ENCODE measurements at places on chromosomes 1 and 21.

DNA sequence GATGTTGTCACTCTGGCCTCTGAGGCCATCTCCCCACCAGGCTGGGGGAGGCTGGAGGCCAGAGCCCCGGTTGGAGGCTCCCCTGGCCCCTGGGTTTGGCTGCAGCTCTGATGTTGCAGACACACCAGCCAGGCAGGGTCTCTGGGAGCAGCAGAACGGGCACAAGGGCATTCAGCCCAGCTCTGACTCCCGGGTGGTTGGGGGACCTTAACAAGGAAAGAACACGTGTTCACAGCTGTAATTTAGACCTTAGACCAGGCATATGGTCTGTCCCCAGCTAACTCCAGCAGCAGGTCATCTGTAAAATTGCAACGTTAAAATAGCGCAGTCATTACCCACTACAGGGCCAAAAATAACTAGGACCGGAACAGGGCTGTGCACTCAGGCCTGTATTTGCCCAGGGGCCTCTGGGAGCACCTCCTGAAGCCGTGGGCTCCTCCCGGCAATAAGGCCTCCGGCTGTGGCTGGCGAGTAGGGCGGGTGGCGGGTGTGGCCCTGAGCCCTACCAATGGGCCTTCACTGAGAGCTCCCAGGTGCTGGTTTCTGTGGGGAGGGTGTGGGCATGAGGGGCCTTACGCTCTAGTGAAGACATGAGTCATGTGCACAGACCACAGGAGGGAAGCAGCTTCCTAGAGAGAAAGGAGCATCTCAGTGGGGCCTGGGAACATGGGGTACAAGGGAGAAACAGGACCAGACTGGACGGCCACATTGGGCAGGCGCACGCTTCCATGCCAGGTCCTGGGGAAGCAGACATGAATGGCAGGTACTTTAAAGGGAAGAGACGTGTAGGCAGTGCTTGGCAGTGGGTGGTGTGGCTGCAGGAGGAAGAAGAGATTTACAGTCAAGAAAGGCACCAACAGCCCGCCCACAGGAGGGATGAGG lies 6.1 kb downstream of the LDLRAP1 start:
- DNase-seq, result no peak

GRCh38 chr1:11188858-11189451 lies at the start of gene ANGPTL7:
ANGPTL7 (plus strand) TSS chr1:11189355; CDS start chr1:11189580, 225 bp downstream.
- DNase-seq, result no peak

DNA sequence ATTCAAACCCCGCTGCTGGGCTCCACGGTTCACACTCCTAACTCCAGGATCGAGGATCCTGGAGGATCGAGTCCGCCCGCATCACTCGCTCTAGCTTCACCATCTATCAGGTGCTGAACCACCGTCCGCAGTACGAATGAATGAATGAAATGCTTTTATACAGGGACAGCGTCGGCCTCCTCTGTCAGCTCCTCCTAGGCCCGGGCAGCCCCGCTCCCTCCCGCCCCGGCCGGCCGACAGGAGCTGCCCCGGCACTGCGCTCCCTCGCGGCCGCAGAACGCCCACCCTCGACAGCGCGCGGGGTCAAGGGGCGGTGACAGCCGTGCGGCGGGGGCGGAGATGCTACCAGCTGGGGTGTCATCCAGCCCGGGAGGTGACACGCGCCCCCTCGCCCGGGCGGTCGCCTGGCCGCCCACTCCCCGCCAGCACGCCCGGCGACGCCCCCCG lies 520 bp downstream of the ZBTB17 start:
- DNase-seq, result no peak

DNA sequence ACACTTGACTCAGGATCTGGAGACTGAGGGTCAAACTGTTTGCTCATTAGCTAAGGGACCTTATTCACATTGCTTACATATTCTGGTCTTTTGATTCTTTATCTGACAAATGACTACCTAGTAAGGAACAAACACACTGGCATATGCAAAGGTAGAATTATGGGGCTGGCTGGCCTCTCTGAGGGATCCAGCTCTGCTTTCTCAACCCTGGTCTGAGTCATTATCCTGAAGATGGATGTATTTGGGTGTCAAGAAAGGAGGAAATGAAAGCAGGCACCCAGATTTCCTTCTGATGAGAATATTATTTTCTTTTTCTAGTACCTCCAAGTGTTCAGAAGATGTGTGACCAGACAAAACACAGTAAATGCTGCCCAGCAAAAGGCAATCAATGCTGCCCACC lies 6.0 kb downstream of the SMCP start:
- DNase-seq, result no peak

DNA sequence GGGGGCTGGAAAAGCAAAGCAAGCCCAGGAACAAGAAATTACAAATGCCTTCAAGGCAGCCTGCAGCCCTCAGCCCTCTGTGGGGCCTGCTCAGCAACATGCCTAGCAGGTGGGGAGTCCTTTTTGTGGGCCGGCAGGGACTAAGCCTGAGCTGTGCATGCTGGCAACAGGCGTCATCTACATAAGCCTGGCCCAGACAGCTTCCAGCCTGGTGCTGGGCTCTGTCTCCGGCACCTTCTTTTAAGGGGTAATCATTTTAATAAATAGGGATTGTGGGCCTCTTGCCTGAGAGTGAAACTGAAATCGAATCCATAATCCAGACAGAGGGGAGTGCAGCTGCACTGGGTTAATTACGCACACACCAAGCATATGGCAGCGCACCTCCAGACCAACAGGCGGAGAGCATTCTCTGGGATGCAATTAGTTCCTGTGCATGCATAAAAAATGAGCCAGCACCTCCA lies 96.6 kb downstream of the DDX20 start:
- no peak for DNase-seq

DNA sequence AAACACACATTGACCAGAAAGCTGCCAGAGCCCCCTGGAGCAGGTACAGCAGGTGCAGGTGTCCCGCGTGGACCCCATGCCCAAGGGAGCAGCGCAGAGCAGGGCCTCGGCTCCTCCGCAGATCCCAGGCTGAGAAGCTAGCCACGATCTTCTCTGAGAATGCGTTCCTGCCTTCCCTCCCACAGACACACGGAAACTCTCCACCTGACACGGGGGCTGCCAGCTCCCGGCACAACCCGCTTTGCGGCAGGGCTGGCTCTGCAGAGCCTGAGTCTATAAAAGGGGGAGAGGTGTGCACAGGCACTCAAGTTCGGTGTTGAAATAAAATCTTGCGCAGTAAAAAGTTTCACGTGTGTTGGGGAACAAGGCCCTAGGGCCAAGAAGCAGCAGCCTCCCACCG lies 9.6 kb downstream of the MEGF6 start:
- no peak for DNase-seq

GRCh38 chr1:189500778-189501177 lies 976.9 kb downstream of the BRINP3 start:
- DNase-seq, result no peak

DNA sequence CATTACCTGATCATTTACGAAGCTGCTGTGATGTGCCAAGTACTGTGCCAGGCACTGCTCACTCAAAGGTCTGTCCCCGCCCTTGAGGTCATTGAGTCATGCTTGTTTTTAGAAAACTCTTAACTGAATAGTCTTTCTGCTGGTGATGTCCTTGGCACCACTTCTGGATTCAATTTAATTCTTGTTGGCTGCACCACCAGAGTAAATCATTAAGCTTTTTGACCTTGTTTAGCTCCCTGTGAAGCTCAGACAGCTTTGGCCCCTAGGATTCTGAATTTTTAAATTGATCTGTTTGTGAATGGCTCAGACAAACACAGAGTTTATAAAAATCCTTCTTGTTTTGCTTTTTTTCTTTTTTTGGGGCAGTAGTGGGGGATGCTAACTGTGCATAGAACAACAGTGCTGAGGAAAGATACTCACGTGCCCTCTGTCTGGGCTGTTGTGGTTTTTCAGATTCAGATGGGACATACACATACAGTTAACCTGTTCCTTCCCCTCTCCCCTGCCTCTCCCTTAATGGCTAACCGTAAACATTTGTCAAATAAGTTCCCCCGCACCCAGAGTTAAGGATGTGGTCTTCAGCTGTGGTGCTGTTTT lies 67.6 kb downstream of the MTR start:
- no peak for DNase-seq

- DNase-seq, result no peak
Measured at GRCh38 chr1:112169517-112169916, 180.0 kb upstream of the KCND3 start.

GRCh38 chr1:27832762-27833161 lies 2.2 kb downstream of the PPP1R8 start:
- DNase-seq, result no peak

DNA sequence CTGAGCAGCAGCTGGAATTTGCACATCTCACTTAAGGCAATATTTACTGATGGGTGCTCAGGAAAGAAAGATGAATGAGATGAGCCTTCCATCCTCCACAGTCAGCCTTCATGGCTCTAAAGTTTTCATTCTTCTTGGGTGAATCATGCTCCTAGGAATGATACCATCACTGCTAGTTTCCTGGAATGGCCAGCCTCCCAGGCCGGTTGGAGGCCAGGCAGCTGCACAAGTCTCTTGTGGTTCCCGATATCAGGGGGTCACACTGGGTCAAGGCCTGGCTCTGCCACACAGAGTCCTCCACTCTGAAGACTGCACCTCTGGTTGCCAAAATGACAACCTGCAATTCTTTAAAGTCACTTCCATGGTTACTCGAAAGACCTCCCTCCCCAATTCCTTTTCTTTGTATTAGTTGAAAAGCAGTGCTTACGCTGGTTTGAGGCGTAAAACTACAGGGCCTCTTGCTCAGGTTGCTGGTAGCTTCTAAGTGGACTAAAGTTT lies 46.2 kb upstream of the PALMD start:
- peak; percentile 6 for DNase-seq

DNA sequence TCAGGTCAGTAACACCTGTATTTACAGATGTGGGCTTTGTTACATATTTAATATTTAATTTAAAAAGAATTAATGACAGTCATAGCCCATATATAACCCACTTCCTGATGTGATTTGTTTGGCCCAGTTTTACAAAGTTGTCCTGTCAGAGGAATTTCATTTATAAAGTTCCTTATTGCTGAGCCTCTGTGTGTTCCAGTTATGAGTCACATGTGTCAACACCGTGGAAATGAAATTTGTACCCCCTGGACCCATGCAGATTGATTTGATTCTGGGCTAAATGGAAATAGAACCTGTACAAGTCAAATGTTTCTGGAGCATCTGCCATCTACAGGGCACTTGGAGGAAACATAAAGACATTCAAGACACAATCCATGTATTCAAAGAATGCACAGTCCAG lies 149.2 kb downstream of the CACNA1E start:
- no peak for DNase-seq

DNA sequence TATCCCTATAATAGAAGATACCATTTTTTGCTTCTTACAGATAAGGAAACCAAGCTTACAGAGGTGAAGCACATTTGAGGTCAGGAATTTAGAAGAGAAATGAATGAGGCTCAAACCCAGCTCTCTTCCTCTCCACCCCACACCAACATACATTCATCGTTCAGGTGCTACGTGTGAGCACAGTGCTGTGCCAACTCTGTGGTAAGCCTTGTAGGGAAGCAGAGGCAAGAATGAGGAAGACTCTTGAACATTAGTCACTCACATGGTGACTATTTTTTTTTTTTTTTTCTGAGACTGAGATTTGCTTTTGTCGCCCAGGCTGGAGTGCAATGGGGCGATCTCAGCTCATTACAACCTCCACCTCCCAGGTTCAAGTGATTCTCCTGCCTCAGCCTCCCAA lies 314.0 kb downstream of the NTNG1 start:
- DNase-seq, result no peak

- DNase-seq, result no peak
Measured at GRCh38 chr1:11749203-11749689, 12.7 kb upstream of the C1orf167 start.

- DNase-seq, result no peak
Measured at GRCh38 chr1:8818325-8818775, 910 bp upstream of the RERE start.

- DNase-seq, result no peak
Measured at GRCh38 chr1:19220991-19221390, 10.9 kb upstream of the UBR4 start.

DNA sequence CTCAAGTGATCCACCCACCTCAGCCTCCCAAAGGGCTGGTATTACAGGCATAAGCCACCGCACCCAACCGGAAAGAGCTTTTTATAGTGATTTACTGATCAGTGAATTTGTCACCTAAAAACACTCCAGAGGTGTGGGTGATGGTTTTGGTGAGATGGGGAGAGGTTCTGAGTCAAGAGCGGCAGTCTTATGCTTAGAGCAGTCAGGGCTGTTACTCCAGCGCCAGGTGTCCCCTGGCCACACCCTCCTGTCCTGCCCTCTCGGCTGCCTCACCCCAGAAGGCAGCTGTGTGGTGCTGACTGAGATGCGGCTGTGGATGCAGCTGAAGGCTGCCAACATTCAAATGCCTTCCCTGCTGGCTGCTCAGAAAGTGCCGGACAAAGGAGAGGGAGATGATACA lies 94.5 kb upstream of the LPGAT1 start:
- no peak for DNase-seq

DNA sequence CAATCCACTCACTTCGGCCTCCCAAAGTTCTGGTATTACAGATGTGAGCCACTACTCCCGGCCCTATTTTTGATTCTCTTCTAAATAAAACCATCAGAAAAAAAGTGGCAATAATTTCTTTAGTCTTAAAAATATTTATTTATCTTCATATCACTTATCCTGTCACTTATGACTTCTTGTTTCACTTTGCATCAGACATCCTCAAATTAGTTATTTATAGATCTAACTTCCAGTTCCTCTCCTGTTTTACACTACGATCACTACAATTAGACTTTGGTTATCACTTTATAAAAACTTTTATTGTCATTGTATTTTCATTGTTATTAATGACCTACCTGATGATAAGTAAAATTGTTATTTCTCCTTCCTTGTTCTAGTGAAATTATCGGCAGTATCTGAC lies 783.4 kb upstream of the BRINP3 start:
- no peak for DNase-seq

DNA sequence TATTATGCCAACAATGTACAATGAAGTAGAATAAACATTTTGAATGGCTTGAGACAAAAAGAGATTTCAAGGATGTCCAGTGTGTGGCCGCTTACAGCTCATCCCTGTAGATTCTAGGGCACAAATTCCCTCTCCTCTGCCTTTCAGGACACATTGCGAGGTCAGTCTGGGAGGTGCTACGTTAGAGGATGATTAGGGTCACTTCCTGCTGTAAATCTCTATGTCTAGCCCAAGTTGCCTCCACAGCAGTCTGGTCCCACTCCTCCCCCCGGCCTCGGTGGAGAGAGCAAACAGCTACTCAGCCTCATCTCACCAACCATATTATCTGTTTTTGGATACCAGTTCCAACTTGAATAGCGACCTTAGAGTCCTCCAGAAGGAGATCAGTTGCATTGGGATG lies 17.0 kb downstream of the KCNJ10 start:
- no peak for DNase-seq

DNA sequence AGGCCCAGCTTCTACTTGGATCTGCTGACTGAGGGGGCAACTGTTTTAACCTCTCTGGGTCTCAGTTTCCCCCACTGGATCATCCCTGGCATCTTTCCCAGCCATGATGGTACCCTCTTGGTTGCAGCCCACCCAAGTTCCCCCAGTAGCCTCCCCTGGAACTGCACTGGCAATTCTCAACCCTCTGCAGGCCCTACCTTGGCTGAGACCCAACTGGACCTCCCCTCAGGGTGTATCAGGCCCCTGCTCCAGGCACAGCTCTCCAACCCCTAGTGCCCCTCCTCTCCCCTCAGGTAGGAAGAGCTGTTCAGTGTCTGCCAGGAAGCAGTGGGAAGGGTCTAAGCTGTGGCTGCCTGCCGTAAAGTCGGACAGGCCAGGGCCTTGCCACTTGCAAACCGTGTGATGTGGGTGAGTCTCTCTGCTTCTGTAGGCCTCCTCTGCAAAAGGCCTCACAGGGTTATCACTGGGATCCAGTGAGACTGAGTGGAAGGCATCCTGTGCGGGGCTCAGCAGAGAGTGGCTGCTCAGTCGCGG lies 32.1 kb downstream of the RHBG start:
- DNase-seq, result no peak
